ENCODE measurements at places on chromosomes 7 and 10. TPM values are rescaled to one million over a fixed set of nuclear protein-coding genes. Genes with fewer than 3 reads are reported as not detected.

GRCh38 chr10:91250341-91250740 lies 29.9 kb downstream of the PCGF5 start:
- DNase-seq: no peak
- peaks cover 37% of the 10 kb centered on the region for H3K36me3 ChIP-seq
- no peak overlapping the region for H3K27ac ChIP-seq
- H3K27me3 ChIP-seq: no peaks in the 10 kb centered on the region
- no peak overlapping the region for H3K4me3 ChIP-seq

GRCh38 chr10:124626759-124627380 lies 117.3 kb downstream of the FAM53B start:
- H3K27ac ChIP-seq: peak overlapping the region; percentile 67
- H3K4me3 ChIP-seq: peak overlapping the region; percentile 19
- H3K4me1 ChIP-seq: peaks cover 29% of the 10 kb centered on the region
- H3K27me3 ChIP-seq: no peaks in the 10 kb centered on the region

GRCh38 chr10:110073896-110074295 lies 66.1 kb downstream of the ADD3 start:
- H3K27me3 ChIP-seq: no peaks in the 10 kb centered on the region
- no peak for DNase-seq
- peak overlapping the region; percentile 52 for H3K27ac ChIP-seq
- H3K4me3 ChIP-seq: peak overlapping the region; percentile 17
- H3K4me1 ChIP-seq: peaks cover 93% of the 10 kb centered on the region

GRCh38 chr10:17801507-17801906 lies 7.6 kb upstream of the MRC1 start:
- no peaks in the 10 kb centered on the region for H3K36me3 ChIP-seq
- H3K4me3 ChIP-seq: no peak overlapping the region
- DNase-seq: no peak
- no peaks in the 10 kb centered on the region for H3K27me3 ChIP-seq

DNA sequence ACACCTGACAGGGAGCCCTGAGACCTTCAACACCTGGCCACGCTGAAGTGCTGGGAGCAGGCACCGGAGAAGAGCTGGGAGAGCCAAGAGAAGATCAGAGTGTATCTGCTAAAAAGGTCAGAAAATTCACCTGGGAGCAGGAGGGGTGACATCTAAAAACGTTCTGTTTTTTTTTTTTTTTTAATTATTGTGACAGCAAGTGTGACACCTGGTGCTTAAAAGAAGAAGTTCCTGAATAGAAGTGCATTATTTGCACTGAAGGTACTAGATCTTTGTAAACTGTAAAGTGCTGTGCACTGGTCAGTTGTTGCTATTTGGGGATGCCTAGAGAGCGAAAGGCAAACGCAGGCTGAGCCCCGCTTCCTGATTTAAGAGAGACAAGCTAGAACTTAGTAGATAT lies 422.0 kb downstream of the PLXNA4 start:
- no peaks in the 10 kb centered on the region for H3K36me3 ChIP-seq
- no peak for DNase-seq
- no peak overlapping the region for H3K27ac ChIP-seq
- H3K4me3 ChIP-seq: no peak overlapping the region

DNA sequence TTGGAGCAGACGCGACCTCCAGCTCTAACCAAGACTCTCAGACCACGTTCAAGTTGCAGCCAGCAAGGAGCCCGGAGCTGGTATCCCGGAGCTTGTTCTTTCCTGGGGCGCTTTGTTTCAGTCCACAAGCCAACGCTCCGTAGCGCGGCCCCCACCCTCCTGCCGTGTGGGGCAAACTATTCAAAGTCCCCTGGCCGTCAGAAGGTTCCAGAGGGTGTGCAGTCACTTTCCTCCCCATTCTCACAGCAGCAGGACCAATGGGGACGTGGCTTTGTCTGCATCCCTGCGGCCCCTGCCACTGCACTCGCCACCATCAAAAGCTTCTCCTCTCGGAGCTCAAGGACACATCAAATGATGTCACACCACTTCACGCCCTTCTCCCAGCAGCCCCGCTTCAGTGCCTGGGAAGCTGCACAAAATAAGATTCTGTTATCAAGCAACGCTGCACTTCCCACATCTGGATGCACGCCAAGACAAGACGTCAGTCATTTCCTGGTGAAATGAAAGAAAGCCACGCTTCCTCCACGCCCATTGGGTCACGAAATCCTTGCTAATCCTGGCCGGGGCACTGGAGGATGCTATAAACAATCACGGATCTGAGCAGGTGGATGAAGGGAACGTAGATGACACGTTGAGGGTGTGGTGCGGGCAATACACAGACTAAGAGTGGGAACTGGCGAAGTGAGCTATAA lies 348.2 kb downstream of the PTPRN2 start:
- H3K27me3 ChIP-seq: no peaks in the 10 kb centered on the region
- no peak overlapping the region for H3K4me3 ChIP-seq
- no peak overlapping the region for H3K27ac ChIP-seq

GRCh38 chr7:157269341-157270059 lies 67.3 kb upstream of the DNAJB6 start:
- peaks cover 7% of the 10 kb centered on the region for H3K4me1 ChIP-seq
- H3K4me3 ChIP-seq: no peak overlapping the region
- DNase-seq: no peak
- H3K27ac ChIP-seq: no peak overlapping the region

- H3K4me1 ChIP-seq: no peaks in the 10 kb centered on the region
- H3K36me3 ChIP-seq: no peaks in the 10 kb centered on the region
- peaks cover 8% of the 10 kb centered on the region for H3K27me3 ChIP-seq
Measured at GRCh38 chr7:77382532-77382931, 33.6 kb downstream of the GSAP start.

DNA sequence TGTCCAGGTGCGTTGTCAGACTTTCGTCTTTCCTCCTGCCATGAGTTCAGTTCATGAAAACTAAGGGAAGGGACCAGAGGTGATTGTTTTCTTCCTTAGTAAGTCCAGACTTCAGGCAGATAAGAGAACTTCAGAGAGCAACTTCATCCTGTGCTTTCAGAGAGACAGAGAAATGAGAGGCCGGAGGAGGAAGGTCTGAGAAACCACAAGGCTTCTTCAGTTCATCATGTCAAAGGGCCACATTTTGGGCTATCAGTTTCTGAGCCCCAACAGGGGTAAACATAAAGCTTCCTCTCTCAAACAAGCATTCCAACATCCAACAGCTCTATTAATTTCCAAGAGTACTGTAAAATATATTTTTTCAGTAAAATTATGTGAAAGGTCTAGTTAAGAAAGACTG lies 668.4 kb upstream of the NRP1 start:
- H3K4me1 ChIP-seq: no peaks in the 10 kb centered on the region
- DNase-seq: no peak
- H3K27ac ChIP-seq: no peak overlapping the region

DNA sequence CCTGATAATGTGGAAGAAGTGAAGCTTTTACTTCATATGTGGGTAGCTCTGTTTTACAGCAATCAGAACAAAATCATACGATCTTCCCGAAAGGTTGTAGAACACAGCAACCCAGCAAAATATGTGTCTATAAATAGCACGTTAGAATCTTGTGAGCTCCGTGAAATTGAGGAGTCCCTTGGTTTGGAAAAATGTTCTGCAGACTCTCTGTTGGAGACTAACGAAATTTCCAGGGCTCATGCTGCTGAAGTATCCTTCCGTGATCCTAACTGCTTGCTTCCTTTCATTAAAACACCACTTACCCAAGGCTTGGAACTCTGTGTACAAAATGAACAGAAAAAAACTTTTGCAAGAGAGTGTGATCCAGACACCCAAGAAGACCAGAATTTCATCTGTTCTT lies 57.5 kb downstream of the TASOR2 start:
- no peaks in the 10 kb centered on the region for H3K4me1 ChIP-seq
- DNase-seq: no peak
- H3K4me3 ChIP-seq: no peak overlapping the region
- H3K27ac ChIP-seq: no peak overlapping the region
- H3K27me3 ChIP-seq: no peaks in the 10 kb centered on the region
- H3K36me3 ChIP-seq: peaks cover 70% of the 10 kb centered on the region

DNA sequence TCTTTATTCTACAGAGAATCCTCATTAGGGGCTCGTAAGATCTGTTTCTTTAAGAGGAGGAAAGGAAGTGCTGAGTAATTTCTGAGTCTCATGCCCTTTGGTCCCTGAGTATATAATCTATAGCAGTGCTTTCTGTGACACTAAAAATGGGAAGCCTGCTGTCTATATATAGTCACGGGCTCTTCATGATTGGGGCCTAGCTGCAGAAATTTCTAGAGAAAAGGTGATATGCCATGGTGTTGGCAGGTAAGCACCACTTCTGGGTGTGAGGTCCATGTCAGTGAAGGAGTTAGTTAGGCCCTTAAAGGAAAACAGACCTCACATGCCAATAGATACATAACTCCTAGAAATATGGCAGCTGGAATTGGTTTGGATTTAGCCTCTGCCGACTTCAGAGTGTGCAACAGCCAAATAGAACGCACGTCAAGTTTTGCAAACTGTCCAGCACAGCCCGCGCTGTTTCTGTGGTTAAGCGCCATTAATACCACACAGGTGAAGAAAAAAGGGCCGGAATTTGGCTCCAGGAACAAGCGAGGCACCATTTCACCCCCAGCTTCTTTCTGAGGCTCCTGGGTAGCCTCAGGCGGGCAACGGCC lies 123.2 kb downstream of the TACC2 start:
- no peak overlapping the region for H3K4me3 ChIP-seq
- no peak for DNase-seq

DNA sequence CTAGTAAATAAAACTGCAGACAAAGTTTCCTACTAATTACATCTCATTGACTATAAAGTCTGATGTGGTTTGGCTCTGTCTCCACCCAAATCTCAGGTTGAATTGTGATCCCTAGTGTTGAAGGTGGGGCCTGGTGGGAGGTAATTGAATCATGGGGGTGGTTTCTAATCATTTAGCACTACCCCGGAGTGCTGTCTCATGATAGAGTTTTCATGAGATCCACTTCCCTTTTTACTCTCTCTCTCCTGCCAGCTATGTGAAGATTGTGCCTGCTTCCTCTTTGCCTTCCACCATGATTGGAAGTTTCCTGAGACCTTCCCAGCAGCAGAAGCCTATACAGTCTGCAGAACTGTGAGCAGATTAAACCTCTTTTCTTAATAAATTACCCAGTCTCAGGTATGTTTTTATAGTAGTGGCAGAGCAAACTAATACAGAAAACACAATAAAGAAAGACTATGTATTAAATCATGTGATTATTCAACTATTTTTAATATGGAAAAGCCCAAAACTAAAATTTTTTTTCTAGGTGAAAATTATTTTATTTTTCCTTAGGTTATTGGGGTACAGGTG lies 232.1 kb downstream of the FZD1 start:
- H3K27me3 ChIP-seq: no peaks in the 10 kb centered on the region
- H3K4me3 ChIP-seq: no peak overlapping the region
- no peak overlapping the region for H3K27ac ChIP-seq
- DNase-seq: no peak
- H3K4me1 ChIP-seq: no peaks in the 10 kb centered on the region

DNA sequence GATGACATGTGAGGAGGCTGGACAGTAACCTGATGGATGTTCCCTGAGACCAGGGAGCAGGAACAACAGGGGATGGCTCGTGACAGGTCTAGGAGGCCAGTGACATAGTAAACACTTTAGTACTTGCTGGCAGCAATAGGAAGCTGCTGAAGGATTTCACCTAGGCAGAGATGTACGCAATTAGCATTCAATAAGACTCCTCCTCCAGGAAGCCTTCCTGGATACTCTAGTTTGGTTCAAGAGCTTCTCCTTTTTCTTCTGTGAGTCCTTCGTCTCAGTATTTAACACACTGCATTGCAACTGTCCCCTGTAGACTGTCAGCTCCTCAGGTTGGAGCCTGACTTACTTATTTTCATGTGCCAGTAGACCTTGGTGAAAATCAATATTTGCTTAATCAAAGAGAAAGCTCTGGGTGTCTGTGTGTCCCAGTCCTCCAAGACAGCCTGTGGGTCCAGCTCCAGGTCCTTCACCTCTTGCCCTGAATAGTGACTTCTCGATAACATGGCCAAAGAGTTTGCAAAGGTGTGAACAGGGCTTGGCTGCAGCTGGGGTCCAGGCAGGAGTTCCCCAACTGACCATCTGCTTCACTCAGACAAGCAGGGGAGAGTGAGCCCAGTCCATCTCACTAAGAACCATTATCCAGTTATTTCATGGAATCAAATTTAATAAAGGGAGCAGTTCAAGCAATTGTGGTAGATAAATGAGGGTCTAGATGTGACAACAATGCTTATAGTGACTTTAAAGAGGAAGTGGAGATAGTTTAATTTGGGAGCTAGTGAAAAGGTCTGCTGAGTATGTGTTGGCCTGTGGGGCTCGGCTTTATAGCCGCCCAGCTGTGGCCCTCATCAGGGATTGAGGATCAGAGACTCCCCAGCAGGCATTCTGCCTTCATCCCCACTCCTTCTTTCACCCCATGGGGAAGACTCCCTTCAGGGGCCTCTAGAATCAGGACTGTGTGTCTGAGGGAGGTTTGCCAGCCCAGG lies 9.4 kb downstream of the TMEM273 start:
- H3K27ac ChIP-seq: no peak overlapping the region
- no peaks in the 10 kb centered on the region for H3K36me3 ChIP-seq
- H3K4me1 ChIP-seq: peaks cover 37% of the 10 kb centered on the region
- H3K27me3 ChIP-seq: no peaks in the 10 kb centered on the region
- H3K4me3 ChIP-seq: no peak overlapping the region
- DNase-seq: no peak

GRCh38 chr10:80278480-80278879 lies 11.0 kb downstream of the MAT1A start:
- H3K27me3 ChIP-seq: no peaks in the 10 kb centered on the region
- H3K36me3 ChIP-seq: no peaks in the 10 kb centered on the region
- no peak overlapping the region for H3K4me3 ChIP-seq
- H3K27ac ChIP-seq: no peak overlapping the region

DNA sequence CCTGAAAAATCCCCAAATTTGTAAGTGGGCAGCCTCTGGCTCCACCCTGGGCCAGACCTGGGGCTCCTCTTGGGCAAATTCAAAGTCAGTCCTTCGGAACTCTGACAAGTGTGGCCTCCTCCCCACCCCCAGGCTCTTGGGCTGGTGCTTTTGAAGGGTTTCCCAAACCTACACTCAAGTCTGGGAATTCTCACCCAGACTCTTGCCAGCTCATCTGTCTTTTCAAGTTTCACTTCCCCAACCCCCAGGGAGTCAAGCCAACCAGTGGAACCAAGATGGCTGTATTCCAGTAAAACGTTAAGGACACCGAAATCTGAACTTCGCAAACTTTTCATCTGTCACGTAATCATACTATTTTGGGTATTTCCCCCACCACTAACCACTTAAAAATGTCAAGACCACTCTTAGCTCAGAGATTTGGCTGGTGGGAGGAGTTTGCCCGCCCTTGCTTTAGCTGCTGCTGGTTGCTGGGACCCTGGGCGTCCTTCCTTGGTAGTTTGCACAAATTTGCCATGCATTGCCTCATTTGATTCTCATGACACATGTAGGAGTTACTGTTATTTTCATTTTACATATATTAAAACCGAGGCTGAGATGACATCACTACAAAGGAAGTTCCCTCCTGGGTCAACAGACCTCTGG lies 1.7 kb upstream of the MYO1G start:
- DNase-seq: peak; percentile 62
- H3K36me3 ChIP-seq: peaks cover 42% of the 10 kb centered on the region
- H3K4me1 ChIP-seq: peaks cover 87% of the 10 kb centered on the region
- H3K27ac ChIP-seq: peak overlapping the region; percentile 94

The MPP7 gene
- total RNA-seq: 14.3 TPM

The OR2A42 gene
- total RNA-seq: 0.30 TPM

The ITGB8 gene
- total RNA-seq: 2.1 TPM

The TFR2 gene
- total RNA-seq: 8.0 TPM

The GAD2 gene
- not detected for total RNA-seq

The KNDC1 gene
- total RNA-seq: 1.1 TPM

The GIMAP1 gene
- total RNA-seq: 17.1 TPM

The PWWP2B gene
- 10.9 TPM for total RNA-seq

The FAM25C gene
- total RNA-seq: not detected

Measured in CD4-positive, CD25-positive, alpha-beta regulatory T cell (primary cell).